Kidney (tissue), 22 donors: ENCODE measurements at places on chromosomes 16 and 17. TPM values are rescaled to one million over a fixed set of nuclear protein-coding genes. Genes with fewer than 3 reads are reported as not detected.

GRCh38 chr17:4467287-4467686 lies 31.4 kb upstream of the SPNS2 start:
- DNase-seq = no peak

The CLDN6 gene
- polyA plus RNA-seq = not detected

- DNase-seq = no peak
These were observed 47.1 kb downstream of the VMP1 start for GRCh38 chr17:59754552-59754951.

- DNase-seq = no peak
These were observed 62.2 kb downstream of the TNRC6C start for GRCh38 chr17:78020717-78021108.

The TBX4 gene
- polyA plus RNA-seq = not detected
